ENCODE measurements at places on chromosomes 12 and 14.

DNA sequence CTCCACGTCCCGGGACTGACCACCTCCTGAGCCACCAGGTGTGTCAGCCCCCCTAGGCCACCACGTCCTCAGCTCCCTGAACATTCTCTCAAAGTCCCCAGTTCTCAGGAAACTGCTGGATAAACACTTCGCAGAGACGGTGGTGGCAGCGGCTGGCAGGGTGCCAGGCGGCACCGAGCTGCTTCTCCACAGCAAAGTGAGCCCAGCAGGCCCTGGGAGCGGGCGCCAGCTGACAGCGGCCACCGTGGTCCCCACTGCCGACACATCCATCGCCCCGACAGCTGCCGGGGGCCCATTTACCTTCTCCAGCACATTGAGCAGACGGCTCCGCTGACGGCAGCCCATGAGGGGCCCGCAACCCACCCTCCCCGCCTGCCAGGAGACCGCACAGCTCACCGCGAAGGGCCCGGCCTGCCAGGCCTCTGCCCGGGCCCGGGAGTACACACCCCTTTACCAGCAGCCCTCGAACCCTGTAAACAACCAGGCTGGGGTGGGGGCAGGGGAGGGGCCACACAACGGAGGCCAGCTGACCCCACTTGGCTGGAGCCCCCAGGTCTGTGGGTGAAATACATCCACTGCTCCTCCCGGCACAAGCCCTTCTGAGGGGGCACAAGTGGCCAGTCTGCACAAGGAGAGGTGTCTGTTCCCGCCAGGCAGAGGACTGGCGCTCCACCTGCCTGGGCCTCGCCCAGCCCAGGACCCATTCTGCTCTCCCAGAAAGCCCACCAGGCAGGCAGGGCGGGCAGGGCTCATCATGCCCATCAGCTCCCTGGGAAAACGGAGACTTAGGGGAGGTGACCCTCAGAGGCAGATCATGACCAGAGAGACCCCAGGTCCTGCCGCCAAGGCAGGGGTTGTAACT lies 10.5 kb downstream of the AKT1 start:
- DNase-seq = no peak

DNA sequence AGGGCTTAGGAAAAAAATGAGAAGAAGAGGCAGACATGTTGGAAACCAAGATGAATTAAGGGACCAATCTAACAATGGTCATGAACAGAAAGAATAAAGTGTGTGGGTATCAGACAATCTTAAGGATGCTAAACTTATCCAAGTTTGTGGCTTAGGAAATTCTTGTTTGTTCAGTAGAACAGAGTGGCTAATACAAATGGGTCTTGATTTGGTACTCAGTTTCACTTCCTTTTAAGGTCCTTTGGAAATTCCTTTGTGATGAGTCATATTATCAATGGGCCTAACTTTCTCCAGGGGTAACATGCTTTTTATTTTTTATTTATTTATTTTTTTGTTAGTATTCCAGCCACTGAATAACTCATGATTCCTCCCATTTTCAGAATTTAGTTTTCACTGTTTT lies 1154.7 kb upstream of the FLRT2 start:
- no peak for DNase-seq

DNA sequence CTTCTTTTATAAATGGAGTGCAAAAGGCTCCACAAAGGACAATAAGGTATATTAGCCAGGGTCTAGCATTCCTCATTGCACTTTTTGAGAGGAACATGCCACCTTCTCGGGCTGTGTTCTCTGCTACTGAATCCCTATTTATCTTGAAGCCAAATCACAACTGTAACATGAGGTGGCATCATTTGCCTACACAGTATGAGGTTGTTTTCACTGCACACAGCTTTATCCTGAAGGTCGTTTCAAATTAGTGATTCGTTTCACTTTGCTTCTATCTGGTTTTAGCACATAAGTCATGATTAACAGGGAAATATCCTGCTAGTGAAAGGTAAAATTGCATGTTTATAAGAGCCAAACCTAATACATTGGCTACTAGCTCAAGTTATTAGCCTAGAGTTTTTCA lies 153.8 kb downstream of the SLC35F4 start:
- DNase-seq = no peak

DNA sequence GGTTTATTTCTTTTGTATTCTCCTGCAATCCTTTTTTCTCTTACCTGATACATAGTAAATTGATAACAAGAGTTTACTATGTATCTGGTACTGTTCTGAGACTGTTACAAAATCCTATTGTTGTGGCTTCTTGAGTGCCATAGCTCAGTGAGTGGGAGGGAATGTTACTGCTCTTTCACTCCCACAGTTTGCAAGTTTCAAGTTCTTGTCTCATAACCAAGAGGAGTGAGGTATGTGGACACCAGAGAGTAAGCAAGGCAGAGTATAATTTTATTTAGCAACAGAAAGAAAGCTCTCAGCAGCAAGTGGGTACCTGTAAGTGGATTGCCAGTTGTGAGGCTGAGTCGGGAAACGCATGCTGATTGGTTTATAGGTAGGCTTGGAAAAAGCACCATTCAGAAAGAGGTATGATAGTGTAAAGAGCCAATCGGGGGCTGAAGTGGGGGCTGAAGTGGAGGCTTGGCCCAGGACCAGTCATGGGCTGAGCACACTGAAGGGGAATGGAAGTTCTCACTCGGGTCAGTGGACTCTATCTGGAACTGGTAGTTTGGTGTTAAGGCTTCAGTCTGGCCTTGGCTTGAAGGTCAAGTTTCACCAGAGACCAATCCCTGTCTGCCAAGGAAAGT lies 850.8 kb downstream of the TMTC2 start:
- DNase-seq = no peak

- no peak for DNase-seq
Observed at GRCh38 chr14:50303744-50304471, 8.1 kb downstream of the L2HGDH start.

DNA sequence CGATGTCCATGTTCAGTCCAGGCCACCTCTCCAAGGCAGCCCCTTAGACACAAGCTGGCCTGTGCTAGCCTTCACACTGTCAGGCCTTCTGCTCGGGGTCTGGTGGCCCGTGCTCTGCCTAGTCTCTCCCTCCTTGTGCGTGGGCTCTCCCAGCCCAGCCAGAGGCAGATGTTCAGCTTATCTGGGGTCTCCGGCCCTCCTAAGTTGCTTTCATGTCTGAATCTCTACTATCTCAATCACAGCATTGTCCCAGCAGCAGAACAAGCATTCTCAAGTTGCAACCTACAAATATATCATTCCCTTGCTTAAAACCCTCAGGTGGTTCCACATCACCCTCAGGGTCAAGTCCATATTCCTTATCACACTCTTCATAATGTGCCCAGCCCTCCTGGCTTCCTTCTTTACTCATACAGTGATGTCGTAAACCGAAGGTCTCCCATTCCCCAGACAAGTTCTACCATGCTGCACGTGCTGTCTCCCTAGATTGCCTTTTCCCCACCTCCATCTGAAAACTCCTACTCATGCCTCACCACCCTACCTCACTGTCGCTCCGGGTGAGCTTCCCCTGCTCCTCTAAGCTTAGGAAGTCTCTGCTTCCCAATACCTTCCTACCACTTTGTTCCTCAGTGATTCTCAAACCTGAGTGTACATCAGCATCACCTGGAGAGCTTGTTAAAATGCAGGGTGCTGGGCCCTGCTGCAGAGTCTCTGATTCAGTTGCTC lies 1.5 kb downstream of the KRT73 start:
- DNase-seq = no peak
